Mammary microvascular endothelial cell (primary cell): ENCODE measurements at places on chromosomes 7 and 10. TPM values are rescaled to one million over a fixed set of nuclear protein-coding genes. Genes with fewer than 3 reads are reported as not detected.

VOPP1 gene
- 155 and 159 TPM in 2 replicates for total RNA-seq

FRAT1 gene
- 1.1 and 1.9 TPM in 2 replicates for total RNA-seq

DENND2A gene
- total RNA-seq: 0.07 and 0.15 TPM in 2 replicates

ZNF467 gene
- total RNA-seq: 0.73 and 1.2 TPM in 2 replicates

FAM221A gene
- total RNA-seq: 2.8 and 2.9 TPM in 2 replicates

MRLN gene
- not detected in 2 replicates for total RNA-seq

FANK1 gene
- 0.54 and 1.9 TPM in 2 replicates for total RNA-seq

OR6V1 gene
- total RNA-seq: not detected in 2 replicates

KAT6B gene
- 4.4 and 6.6 TPM in 2 replicates for total RNA-seq

PDE1C gene
- 7.2 and 9.5 TPM in 2 replicates for total RNA-seq

CYP26C1 gene
- 0.30 and 2.5 TPM in 2 replicates for total RNA-seq

AVL9 gene
- 32.9 and 43.2 TPM in 2 replicates for total RNA-seq

PTEN gene
- total RNA-seq: 45.2 and 48.9 TPM in 2 replicates

AQP1 gene
- 1.4 and 4.9 TPM in 2 replicates for total RNA-seq

SYT15B gene
- 0.80 TPM in 1 of 2 replicates, not detected in the other for total RNA-seq

PLA2G12B gene
- not detected in 2 replicates for total RNA-seq

CCDC3 gene
- 1.6 and 2.4 TPM in 2 replicates for total RNA-seq

LIPJ gene
- not detected in 2 replicates for total RNA-seq
